ENCODE measurements at places on chromosomes 3 and 15.

- DNase-seq: peak; percentile 47
Measured at GRCh38 chr15:92899601-92899947, 550 bp upstream of the CHD2 start.

GRCh38 chr3:123540285-123540684, 44.6 kb downstream of the HACD2 start:
- DNase-seq: no peak

- DNase-seq: no peak
Measured at GRCh38 chr15:58330741-58331559, 100.8 kb upstream of the LIPC start.

- no peak for DNase-seq
Measured at GRCh38 chr3:104846270-104846669, 520.4 kb upstream of the ALCAM start.

DNA sequence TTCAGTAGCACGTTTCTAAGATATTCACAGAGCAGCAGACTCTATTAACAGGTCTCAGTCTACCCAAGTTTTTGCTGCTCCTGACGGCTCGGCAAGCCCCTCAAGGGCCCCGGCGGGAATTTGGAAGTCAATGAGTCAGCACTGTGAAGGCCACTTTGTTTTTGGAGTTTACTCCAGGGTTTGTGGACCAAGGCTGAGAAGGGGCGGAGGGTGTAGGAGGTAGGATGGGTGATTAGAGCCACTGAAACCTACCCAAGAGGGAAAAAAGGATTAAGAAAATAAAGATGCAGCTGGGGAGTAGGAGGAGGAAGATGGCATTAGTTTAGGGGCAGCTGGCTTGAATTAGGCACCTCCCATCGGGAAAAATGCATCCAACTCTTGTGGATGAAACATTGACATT, 87.6 kb downstream of the BDH1 start:
- no peak for DNase-seq

DNA sequence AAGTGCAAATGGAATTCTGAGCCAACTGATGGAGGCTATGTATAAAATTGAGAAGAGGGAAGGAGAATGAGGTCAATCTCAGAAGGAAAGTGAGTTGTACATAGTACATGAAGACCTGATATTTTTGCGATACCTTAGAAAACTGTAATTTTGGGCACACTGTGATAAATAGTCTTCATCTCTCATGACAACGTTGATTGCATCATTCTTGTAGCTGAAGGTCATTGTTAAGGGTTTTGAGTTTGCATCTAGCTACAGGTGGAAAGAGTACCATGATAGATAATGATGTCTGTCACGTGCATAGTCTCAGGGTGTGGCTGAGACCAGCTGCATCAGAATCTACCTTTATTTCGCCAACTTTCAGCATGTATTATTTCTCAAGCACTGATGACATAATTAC, 435.4 kb upstream of the MDFIC2 start:
- no peak for DNase-seq

DNA sequence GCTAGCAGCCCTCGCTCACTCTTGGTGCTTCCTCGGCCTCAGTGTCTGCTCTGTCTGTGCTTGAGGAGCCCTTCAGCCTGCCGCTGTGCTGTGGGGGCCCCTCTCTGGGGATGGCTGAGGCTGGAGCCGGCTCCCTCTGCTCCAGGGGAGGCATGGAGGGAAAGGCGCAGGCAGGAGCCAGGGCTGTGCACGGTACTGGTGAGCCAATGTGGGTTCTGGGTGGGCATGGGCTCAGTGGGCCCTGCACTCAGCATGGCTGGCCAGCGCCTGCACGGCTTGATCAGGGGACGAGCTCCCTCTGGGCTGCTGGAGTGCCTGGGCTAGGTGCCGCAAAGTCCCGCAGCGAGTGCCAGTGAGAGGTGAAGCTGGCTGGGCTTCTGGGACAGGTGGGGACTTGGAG, 260.0 kb downstream of the SI start:
- no peak for DNase-seq

DNA sequence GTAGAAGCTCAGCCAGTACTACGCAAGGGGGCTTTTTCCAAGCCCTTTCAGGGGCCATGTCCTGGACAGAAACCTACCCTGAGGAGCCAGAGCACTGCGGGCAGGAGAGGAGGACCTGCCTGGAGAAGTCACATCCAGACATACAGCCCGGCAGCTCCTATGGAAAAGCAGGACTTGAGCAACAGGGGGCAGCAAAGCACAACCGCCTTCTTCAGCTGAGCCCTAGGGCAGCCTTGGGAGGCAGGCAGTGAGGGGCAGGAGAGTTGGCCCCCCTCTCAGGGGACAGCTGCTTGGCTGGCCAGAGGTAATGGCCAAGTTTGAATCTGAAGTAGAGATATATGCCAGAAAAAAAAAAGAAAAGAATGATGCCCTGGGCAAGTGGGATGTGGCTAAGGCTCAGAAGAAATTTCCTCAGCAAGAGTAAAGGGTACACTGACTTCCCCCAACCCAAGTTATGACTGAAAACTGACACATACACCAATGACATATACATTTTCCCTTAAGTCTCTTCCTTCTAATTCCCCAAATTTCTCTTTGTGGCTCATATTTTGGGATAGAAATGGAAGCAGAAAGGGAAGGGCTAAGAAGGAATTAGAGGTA, 56.9 kb downstream of the CYP19A1 start:
- DNase-seq: peak; percentile 74

DNA sequence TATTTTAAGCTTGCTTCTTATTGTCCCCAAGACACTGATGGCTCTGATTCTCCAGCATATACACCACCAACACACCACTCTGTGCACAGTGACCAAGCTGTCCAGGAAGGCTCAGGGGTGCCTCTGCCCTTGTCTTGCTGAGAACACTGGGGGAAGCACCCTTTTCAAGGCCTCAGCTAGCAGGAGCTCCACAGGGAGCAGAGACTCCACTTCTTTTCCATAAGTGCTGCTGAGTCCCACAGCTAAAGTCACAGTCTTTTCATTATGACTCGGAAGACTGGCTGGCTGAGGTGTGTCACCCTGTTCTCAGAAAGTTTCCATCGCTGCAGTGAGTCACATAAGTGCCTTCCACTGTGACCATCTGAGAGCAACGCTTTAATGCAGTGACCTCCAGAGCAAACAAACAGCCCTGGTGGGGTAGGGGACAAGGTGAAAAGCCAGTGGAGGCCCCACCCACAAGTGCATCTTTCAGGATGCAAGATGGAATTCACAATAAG, 226.9 kb upstream of the CHRNA7 start:
- no peak for DNase-seq

- peak; percentile 77 for DNase-seq
Measured at GRCh38 chr3:177516158-177517011, 319.1 kb upstream of the TBL1XR1 start.

- no peak for DNase-seq
Measured at GRCh38 chr15:20348291-20348899, 193.2 kb downstream of the GOLGA6L6 start.

DNA sequence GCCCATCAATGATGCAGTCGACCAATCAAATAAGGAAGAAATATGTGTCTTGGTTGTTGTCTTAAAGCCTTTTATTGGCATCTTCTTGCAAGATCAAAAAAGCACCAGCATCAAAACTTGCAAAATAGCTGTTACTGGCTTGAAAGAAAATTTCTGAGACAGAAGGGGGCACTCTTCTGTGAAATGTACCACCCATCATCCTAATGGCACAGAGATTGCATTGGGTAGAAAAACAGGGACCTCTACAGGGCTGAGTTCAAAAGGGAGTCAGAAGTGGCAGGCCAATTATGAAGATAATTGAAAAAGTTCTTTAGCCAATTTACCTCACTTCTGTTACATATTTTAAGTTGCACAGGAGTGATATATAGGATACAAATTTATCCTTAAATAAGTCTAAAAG, 122.3 kb upstream of the GPR149 start:
- DNase-seq: peak; percentile 54

DNA sequence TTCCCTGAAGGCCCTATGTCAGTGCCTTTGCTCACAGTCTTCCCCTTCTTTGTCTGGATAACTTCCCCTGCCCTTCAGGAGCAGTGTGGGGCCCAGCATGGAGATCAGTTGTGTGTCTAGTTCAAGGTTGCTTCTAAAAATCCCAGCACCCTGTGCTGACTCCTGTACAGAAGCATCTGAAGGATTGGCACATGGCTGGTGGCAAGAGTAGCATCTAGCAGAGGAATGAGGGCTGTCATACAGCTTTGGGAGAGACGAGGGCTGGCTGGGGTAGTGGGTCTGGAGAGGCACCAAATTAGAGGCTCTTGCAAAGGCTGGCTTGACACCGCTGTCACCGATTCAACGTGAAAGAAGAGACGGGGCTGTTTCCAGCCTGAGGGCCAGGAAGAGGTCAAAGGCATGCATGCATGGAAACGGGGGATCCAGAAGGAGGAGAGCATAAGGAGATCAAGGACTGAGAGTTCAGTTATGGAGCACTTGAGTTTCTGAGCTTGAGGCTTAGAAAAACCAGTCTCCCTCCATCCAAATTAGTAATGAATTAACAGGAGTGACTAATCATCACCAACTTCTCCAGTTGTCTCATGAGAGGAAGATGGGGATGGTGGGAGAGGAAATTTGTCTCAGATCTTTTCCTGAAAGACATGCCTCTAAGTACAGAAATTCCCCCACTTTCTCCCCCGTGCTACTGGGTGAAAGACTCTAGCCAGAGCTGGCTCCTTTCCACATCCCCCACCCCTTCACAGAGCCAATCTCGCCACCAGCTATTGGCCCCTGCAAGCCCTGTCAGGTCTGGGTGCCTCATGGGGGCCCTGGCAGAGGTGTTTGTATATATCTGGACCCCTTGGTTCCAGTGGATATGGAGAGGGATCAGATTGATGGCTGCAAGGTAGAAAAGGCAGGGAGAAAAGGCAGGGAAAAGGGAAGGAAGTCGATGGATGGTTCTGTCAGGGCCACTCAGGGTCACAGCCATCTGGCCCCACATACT, 45.9 kb downstream of the SLCO2A1 start:
- DNase-seq: no peak

DNA sequence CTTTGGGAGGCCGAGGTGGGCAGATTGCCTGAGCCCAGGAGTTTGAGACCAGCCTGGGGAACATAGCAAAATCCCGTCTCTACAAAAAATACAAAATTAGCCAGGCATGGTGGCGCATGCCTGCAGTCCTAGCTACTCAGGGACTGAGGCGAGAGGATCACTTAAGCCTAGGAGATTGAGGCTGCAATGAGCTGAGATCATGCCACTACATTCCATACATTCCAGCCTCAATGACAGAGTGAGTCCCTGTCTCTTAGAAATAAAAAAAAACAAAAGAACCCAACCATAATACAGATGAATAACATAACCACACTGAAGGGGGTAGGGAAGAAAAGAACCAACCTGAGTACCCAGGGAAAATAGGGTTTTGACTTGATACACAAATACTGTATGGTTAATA, 19.7 kb upstream of the CGNL1 start:
- DNase-seq: peak; percentile 69

DNA sequence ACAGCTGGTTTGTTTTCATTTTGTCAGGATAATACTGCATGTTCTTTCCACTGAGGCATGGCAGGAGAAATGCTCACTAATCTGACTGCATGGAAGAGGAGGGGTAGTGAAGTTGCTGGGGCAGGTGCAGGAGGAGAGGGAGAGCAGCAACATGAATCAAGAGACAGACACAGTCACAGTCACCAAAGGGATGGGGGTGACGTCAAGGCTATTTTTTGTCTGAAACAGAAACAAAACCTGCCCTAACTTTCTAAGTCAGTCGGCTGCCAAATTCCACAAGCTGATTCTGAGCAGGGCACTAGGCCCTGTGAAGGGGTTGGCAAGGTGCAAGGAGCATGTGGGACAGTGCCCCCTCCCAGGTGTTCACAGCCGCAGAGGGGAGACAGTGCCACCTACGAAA, 186.6 kb upstream of the NSMCE3 start:
- DNase-seq: no peak

GRCh38 chr15:66328771-66329170, 27.7 kb downstream of the TIPIN start:
- DNase-seq: no peak

DNA sequence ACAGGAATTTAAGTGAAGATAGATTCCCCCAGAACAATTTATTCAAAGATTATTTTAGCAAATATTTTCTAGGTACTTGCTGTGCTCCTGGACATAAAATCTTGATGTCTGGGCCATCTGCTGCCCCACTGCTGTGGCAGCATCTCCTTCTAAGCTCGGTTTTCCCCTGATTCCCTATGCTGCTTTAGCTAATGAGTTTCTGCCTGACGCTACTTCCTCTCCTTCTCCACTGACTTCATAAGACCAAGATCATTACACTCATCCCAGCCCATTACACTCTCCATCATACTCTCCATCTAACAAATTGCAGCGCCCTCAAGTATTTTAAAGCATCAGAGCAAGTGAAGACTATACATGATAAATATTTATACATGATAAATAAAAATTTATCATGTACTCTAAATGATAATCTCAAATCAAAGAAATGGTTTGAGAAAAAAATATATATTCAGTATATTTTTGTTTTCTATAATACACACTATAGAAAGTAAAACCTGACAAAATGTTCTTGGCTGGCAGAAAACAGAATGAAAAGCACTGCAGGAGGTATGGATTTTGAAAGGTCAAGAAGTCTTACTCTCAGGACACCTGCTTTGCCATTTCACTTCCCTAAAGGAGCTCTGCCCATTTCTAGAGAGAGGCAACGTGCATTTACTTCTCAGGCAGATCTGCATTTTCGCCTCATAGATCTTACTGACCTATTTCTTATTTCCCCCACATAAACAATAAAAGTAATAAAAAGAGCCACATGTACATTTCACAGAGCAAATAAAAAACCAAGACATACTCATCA, 232.0 kb downstream of the KCNMB2 start:
- peak; percentile 41 for DNase-seq

DNA sequence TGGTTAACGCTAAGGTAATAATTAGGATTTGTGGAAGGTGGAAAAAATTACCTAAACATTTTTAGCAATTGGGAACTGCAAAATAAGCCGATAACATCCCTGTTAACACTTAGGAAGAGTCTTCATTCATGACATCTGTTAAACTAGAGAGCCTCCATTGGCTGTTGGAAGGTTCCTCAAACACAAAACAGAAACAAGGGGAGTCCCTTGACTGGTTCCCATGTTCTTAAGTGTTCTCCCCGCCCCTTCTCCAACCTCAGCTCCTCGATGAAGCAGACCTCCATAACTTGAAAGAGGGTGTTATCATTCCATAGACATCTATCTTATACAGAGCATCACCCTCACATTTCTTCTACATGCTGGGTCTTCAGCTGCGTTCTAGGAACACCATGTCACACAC, 2.5 kb downstream of the SLC22A13 start:
- DNase-seq: no peak

GRCh38 chr3:168883145-168883544, 780.4 kb downstream of the MECOM start:
- DNase-seq: no peak

DNA sequence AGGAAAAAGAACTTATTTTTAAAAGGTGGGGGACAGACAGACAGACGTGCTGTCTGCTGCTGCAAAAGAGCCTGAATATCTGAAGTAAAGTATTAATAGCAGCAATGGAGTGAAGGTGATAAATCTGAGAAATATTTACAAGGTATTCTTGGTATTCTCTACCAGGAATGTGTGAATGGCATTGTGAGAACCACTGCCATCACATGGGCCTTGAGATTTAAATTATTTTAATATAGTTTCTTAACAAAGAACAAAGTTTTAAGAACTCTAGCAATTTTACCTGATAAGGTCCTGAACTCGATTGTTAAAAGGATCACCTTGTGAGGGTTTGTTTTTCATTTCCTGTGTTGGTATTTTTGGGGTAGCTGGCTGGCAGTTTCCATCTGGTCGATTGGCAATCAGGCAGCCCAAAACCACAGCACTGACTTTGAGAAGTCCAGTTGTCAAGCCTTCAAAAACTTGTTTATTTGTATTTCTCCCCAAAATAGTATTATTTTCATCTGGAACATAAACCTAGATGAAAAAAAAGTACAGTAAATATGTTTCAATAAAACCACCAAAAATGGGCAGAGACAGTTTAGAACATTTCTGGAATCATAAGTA, 97.3 kb downstream of the ISL2 start:
- no peak for DNase-seq

Data from neural progenitor cell (in vitro differentiated cells).